CD4-positive, alpha-beta T cell (primary cell): ENCODE measurements at places on chromosomes 12 and 14. TPM values are rescaled to one million over a fixed set of nuclear protein-coding genes. Genes with fewer than 3 reads are reported as not detected.

DNA sequence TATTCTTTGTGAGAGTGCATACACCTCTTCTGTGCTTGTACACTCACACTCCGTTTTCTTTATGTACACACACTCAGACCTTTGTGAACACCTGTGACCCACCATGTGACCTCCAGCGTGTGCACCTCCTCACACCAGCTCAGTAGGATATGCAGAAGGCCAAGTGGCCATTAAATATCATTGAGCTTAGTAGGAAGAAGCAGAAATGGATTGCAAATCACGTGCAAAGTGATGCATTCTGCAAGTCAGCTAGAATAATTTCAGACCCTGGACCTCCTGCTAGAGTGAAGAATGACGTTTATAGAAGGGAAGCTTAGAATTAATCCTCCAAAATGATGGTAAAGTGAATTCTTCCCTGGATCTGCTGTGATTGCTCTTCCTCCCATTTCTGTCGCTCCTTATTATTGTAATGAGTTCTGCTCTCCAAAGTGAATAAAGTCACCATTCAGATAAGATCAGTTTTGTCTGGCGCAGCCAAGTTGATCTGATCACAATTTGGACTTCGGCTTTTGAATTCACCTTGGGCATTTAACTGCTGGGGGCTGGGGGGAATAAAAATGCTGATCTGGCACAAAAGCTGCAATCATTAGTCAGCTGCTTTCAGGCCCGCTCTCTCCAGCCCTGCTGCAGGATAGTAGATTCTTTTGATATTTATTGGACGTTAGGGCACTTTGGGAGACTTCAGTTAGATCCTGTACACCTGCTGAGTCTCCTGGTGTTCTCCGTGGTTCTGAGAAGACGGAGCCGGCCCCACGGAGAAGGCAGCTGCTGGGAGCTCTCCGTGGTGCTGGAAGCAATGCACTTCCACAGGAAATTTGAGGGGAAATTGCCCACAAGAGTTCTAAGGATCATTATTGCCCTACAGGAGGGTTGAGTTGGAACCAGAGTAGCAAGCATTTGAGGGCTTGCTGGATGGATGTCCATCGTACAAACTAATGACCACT, 12.4 kb upstream of the NRXN3 start:
- no peaks in the 10 kb centered on the region for H3K4me1 ChIP-seq
- H3K4me3 ChIP-seq, result no peak overlapping the region
- peaks cover 7% of the 10 kb centered on the region for H3K27me3 ChIP-seq
- no peak overlapping the region for H3K27ac ChIP-seq
- DNase-seq, result no peak
- no peaks in the 10 kb centered on the region for H3K36me3 ChIP-seq

PZP gene
- total RNA-seq, result not detected

DNA sequence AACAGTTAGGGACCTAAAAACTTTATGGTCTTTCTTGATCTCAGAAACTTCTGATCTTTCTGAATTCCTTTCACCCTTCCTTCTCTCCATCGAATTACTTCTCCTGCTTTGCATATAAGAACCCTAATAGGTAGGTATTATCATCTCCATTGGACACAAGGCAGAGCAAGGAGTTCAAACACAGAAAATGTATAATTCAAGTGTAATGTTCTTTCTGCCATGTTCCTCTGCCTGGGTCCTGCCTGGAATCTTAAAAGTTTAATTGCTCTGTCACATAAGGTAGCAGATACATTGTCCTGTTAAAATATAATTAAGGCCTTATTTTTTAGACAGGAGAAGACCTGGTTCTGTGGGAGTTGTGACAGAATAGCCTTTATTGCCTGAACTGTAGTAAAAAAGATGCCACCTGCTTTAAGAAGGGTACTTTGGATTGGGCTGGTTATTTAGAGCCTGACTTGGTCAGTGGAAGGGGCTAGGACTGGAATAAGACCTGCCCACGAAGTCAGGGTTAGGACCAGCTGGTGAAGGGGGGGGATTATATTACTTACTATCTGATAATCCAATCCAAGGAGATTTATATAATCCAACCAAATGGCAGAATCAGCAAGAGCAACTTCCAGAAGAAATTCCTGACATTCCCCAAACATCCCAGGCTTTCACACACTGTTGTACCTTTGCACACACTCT, 10.4 kb downstream of the G2E3 start:
- no peaks in the 10 kb centered on the region for H3K36me3 ChIP-seq
- no peak for DNase-seq
- H3K4me1 ChIP-seq, result peaks cover 8% of the 10 kb centered on the region

GRCh38 chr12:68011882-68012207, 22.6 kb downstream of the IFNG-AS1 start:
- H3K4me3 ChIP-seq, result no peak overlapping the region
- peaks cover 16% of the 10 kb centered on the region for H3K4me1 ChIP-seq
- H3K27me3 ChIP-seq, result no peaks in the 10 kb centered on the region
- DNase-seq, result no peak
- H3K27ac ChIP-seq, result no peak overlapping the region

GRCh38 chr14:68897559-68898155, 81.4 kb downstream of the ACTN1 start:
- H3K36me3 ChIP-seq, result peaks cover 46% of the 10 kb centered on the region
- H3K27ac ChIP-seq, result no peak overlapping the region
- no peaks in the 10 kb centered on the region for H3K27me3 ChIP-seq
- no peak for DNase-seq
- no peak overlapping the region for H3K4me3 ChIP-seq

UBE2N gene
- total RNA-seq, result 101 TPM

- H3K4me3 ChIP-seq, result no peak overlapping the region
- H3K27me3 ChIP-seq, result no peaks in the 10 kb centered on the region
- H3K4me1 ChIP-seq, result no peaks in the 10 kb centered on the region
- H3K27ac ChIP-seq, result no peak overlapping the region
These were observed 79.2 kb downstream of the TBC1D30 start for GRCh38 chr12:64903479-64904152.

- peaks cover 77% of the 10 kb centered on the region for H3K4me1 ChIP-seq
- H3K36me3 ChIP-seq, result no peaks in the 10 kb centered on the region
- no peaks in the 10 kb centered on the region for H3K27me3 ChIP-seq
- DNase-seq, result peak; percentile 62
- no peak overlapping the region for H3K4me3 ChIP-seq
These were observed 106.4 kb downstream of the ARF6 start for GRCh38 chr14:49999146-49999761.

DNA sequence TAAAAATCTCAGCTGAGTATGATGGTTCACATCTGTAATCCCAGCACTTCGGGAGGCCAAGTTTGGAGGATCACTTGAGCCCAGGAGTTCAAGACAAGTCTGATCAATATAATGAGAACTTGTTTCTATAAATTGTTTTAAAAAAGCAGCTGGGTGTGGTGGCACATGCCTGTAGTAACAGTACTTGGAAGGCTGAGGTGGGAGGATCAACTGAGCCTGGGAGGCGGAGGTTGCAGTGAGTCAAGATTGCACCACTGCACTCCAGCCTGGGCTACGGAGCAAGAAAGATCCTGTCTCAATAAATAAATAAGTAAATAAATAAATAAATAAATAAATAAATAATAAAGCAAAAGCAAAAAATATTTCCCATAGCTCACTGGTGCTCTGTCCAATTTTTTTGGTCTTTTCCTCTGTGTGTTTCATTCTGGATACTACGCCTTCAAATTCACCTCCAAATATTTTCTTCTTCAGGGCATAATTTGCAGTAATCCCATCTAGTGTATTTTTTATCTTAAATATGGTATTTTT, 32.7 kb upstream of the SNX6 start:
- no peaks in the 10 kb centered on the region for H3K36me3 ChIP-seq
- no peak overlapping the region for H3K27ac ChIP-seq

DNA sequence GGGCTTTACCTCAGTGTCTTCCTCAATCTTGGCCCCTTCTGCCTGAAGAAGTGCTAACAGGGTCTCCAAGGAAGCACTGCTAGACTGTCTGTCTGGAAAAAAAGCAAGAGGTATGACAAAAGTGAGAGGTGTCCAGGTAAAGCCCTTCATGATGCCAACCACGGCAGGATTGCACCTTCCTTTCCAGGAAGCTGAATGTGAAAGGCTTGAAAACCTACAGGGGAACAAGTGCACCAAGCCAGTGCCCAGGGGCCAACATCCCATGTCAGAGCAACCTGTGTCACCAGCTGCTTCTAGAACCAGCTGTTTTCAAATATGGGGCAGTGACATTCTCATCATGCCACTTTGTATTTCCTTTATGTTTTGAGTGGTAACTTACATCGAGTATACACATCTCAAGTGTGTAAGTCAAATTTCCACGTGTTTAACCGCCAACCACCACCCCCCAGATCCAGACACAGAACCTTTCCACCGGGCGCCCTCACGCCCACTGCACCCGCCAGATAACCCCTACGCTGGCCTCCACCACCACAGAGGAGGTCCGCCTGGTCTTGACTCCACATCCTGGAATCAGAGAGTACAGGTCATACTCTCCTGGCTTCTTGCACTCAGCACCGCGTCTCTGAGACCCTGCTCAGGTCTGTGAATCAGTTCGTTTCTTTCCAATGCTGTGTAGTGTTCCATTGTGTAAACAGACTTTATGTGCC, 27.3 kb downstream of the VPS37B start:
- DNase-seq, result no peak
- H3K4me1 ChIP-seq, result peaks cover 36% of the 10 kb centered on the region
- H3K36me3 ChIP-seq, result peaks cover 54% of the 10 kb centered on the region
- no peak overlapping the region for H3K4me3 ChIP-seq

C12orf60 gene
- total RNA-seq, result 0.11 TPM

PLEKHG7 gene
- total RNA-seq, result not detected

TMTC3 gene
- total RNA-seq, result 6.1 TPM

LTB4R gene
- 15.6 TPM for total RNA-seq

FAM181A gene
- total RNA-seq, result not detected

DNA sequence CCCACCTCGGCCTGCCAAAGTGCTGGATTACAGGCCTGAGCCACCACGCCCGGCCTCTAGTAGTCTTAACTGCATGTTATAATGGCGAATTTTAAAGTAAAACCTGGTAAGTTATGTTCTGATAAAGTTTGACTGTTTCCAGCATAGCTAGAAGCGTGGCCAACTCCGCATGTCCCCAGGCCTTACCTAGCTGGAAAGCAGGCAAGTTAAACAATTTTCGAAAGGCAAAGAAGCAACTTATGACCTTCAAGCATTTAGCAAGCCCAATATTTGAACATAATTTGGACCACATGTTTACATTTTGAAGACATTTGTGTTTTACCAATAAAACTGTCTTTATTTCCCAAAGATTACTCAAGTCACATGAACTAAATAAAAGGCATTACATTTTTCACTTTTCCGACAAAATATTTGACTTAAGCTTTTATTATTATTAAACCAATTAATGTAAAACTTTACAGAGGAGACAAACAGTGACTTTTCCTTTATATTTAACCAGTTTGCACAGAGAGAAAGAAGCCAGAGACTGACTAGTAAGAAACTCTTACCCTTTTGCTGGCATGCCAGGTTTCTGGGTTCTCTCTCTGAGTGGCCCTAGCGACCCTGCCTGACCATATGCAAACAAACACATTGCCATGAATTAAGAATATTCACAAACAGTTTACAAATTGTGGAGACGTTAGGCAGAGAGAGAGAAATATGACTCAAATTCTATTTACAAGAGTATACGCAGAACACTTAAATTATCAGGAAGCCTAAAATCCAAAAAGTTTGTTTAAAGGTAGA, 106.3 kb downstream of the RIN3 start:
- H3K4me3 ChIP-seq, result no peak overlapping the region
- H3K27ac ChIP-seq, result no peak overlapping the region
- no peak for DNase-seq
- H3K27me3 ChIP-seq, result no peaks in the 10 kb centered on the region
- no peaks in the 10 kb centered on the region for H3K36me3 ChIP-seq

- H3K27me3 ChIP-seq, result no peaks in the 10 kb centered on the region
- H3K4me3 ChIP-seq, result no peak overlapping the region
- no peak overlapping the region for H3K27ac ChIP-seq
- H3K36me3 ChIP-seq, result no peaks in the 10 kb centered on the region
- no peaks in the 10 kb centered on the region for H3K4me1 ChIP-seq
These were observed 47.7 kb upstream of the PTCSC3 start for GRCh38 chr14:36224176-36224575.

DYRK2 gene
- 123 TPM for total RNA-seq
